ENCODE measurements at places on chromosomes 1 and 21. TPM values are rescaled to one million over a fixed set of nuclear protein-coding genes. Genes with fewer than 3 reads are reported as not detected.

Gene PLXNA2
- polyA plus RNA-seq = 0.77 TPM

Gene AHDC1
- 9.0 TPM for polyA plus RNA-seq

Gene DDAH1
- polyA plus RNA-seq = not detected

Gene MX2
- polyA plus RNA-seq = 0.59 TPM

Gene TRNP1
- polyA plus RNA-seq = 0.97 TPM

Gene ADGRB2
- 0.18 TPM for polyA plus RNA-seq

Gene S100B
- not detected for polyA plus RNA-seq

Gene SSX2IP
- polyA plus RNA-seq = 45.4 TPM

Gene SETD4
- polyA plus RNA-seq = 31.7 TPM

Gene SYNC
- polyA plus RNA-seq = 1.1 TPM

Gene ANKRD65
- polyA plus RNA-seq = not detected

Gene RGSL1
- not detected for polyA plus RNA-seq

Gene GOLT1A
- not detected for polyA plus RNA-seq

Gene CELA2B
- polyA plus RNA-seq = 0.39 TPM

Gene ADAMTSL4
- polyA plus RNA-seq = 137 TPM

Gene PPM1J
- 8.5 TPM for polyA plus RNA-seq

Gene CFAP45
- polyA plus RNA-seq = 1.0 TPM

GRCh38 chr21:36719614-36720013, 20.7 kb downstream of the SIM2 start:
- DNase-seq = no peak

GRCh38 chr1:172661107-172661506, 2.2 kb downstream of the FASLG start:
- DNase-seq = no peak

GRCh38 chr1:110533230-110533629, 14.3 kb upstream of the KCNA10 start:
- DNase-seq = no peak

- peak; percentile 89 for DNase-seq
Measured at GRCh38 chr1:228420968-228421826, 4.5 kb upstream of the TRIM17 start.

DNA sequence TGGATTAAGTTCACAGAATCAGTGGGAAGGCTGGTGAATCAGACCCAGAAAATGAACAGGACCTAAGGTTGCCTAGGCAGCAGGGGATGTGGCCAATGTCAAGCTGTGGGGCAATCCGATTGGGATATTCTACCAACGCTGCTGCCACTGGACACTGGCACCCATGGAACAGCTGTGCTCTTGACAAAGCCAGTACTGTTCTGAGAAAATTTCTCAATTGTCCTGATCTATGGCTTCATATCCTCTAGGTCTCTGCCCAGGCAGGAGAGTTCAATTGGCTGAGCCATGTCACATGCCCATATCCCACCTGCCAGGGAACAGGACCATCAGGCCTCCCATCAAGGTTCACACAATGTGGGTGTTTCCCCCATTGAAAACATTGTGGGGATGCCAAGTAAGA, 6.2 kb downstream of the TACSTD2 start:
- DNase-seq = no peak

DNA sequence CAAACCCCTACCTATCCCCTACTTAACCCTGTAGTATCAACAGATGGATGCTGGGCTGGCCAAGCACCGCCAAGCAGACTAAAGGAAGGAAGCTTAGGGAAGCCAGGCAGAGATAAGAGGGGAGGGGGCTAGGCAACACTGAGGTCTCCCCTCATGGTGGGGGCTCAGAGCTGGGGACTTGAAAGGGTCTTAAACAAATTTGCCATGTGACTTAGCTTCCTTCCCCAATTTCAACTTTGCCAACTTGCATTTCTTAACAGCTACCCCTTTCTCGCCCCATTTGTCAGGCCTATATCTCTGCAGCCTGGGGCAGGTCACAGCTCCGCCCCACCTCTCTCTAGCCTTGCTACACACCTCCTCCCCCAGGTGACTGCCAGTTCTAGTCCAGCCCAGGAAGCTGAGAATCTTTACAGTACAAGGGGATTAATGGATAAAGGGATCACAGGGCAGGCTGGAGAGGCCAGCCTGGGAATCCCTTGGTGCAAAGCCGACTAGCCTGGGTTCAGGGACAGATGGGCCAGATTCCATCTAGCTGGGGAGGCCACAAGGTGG, 3.4 kb downstream of the KIF21B start:
- DNase-seq = no peak

- no peak for DNase-seq
Measured at GRCh38 chr21:41678016-41678923, 88.6 kb downstream of the RIPK4 start.

- DNase-seq = no peak
Measured at GRCh38 chr1:227308367-227309336, 9.6 kb downstream of the CDC42BPA start.

DNA sequence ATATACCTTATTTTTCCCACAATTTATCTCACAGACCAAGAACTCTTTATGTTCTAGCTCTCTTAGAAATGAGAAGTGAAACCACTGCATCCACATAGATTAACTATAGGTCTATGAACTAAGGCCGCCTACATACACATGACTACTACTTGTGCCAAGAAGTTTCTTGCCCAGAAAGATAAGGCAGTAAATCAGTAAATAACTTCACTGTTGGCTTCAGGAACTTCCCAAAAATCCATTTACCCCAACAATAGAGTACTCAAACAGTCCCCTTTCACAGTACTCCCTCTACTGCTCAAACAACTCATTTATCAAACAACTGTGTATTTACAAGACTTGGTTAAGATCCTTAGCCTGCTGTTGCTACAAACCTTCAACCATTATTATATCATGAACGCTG, 96.5 kb downstream of the NME7 start:
- DNase-seq = peak; percentile 22

GRCh38 chr1:206608108-206608698, 4.1 kb downstream of the EIF2D start:
- peak; percentile 55 for DNase-seq

GRCh38 chr1:54028306-54029251, 10.6 kb upstream of the LDLRAD1 start:
- no peak for DNase-seq

- peak; percentile 65 for DNase-seq
Measured at GRCh38 chr1:37691497-37692077, 729 bp upstream of the CDCA8 start.

DNA sequence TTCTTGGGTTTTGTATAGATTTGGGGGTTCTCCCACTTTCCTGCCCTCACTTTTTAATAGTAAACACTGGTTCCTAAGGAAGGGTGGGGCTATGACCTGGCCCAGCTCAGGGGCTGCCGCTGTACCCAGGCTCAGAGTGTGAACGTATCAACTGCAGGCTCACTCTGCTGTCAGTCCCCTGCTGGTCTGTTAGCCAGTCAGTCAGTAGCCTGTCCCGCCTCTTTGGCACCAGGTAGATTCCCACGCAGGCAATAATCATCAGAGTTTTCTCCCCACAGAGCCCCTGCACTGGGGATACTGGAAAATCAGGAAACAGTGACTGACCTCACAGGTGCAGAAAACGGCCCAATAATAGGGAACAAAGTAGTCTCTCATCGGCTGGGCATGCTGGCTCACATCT, 15.0 kb upstream of the ALPL start:
- no peak for DNase-seq

DNA sequence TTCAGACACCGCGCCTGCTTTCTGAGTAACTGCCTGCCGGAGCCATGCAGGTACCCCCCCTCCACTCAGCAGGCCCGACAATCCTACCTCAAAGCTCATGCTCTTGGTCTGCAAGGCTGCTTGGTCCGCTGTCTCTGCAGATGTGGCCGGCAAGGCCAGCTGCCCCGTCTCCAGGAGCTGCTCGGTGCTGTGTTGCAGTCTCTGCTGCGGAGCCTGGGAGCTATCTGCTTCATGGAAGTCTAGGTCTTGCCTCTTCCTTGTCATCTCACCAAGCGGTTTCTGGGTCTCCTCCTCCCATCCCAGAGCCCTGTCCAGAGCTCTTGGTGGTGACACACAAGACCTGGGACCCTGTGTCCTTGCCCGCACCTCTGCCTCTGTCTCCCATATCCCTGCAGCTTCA, 24.0 kb upstream of the GNPAT start:
- no peak for DNase-seq

DNA sequence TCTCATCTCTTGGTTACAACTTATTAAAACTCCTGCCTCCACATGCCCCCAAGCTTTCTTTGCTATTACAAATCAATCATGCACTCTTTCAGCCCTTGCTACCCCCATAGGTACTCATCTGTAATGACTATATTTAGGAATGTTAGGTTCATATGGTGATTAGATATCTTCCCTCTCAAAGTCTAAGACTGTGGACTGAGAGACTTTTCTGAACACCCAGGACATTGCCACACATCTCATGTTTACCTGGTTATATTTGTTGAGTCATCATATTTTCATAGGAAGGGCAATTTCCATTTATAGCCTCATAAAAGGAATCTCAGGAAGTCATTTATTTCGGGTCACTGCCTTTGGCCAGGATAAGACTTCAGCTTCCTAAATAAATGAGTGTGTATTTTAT, 81.5 kb upstream of the LPGAT1 start:
- no peak for DNase-seq

- DNase-seq = no peak
Measured at GRCh38 chr1:118862755-118863154, 125.4 kb downstream of the TBX15 start.

DNA sequence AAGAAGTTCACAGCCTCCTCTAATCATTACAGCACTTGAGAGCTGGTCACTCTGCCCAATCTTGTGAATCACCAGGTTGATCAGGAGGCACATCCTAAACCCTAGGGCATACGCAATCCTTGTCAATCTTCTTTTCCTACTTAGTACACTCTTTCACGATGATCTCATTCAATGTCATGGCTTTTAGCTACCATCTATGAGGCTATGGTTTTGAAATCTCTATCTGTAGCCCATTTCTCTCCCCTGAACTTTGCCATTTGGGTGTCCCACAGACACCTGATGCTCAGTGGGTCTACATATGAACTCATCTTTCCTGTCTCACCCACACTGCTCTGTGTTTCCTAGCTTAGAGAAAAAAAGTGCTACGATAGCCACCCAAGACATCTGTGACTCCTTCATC, 1.9 kb upstream of the MED18 start:
- no peak for DNase-seq

- no peak for DNase-seq
Measured at GRCh38 chr21:46482225-46482845, 23.6 kb downstream of the DIP2A start.

DNA sequence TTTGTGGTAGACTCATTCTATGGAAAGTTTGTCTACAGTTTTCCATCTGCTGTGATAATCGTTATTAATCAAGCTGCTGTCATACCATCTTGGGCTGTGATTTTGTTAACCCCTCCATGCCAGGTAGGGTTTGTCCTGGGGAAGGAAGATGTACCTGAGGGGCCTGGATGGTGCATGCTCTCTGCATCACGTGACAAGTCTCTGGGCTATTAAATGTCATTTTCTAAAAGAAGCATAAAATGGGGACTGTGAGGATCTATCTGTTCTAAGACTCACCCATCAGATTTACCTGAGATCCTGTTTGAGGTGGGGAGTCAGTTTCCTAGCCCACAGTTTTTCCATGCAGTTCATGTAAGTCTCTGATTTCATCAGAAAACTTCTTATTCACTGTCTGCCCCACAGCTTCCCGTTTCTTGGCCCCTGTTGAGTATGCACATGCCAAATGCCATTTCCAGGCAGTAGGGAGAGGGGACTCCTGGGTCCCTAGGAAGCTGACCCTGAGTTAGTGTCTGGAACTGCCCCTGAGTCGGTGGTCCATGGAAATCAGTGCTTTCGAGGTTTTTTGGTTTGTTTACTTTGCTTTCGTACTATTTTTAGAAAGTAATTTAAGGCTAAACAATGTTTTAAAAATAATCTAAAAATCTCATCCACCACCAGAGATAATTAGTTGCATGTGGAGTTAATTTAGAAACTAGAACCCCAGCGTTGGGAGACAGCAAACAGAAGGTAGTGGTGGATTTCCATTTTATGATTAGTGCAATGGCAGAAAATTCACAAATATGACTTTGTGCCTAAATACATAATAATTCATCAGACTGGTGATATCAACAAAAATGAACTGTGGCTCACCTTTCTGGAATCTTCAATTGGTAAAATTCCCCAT, 46.7 kb downstream of the ZBTB18 start:
- no peak for DNase-seq

DNA sequence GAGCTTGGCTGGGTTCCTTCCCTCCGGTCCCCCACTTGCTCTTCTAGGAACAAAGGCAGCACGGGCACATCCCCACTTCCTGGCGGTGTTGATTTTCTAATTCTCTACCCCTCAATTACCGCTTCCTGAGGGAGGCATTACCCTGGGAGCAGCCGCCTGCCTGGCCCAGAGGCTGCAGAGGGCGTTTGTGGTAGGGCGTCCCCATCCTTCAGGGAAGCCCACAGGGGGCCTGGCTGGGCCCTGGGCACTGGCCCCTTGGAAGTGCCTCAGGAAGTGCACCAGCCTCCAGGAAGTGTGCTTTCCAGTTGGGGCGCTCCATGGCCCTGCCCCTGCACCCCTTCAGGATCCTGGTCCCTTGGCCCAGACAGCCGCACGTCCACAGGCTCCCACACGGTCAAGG, 42.1 kb upstream of the CASZ1 start:
- DNase-seq = no peak

DNA sequence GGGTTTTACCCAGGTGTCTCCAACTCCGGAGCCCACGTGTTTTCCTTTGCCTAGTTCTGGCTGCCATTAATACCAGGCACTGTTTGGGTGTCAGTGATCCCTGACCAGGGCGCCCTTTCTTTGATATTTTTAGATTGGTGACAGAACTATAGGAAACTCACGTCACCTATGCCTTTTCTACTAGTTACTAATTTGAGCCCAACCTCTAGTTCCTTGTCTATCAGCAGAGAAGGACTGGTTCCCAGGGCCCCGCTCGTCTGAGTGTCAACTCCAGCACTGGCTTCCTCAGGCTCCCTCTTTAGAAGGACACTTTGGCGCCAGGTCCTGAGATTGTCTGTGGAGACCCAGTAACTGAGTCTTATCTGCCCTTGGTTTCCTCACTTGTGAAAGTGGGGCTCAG, 9.4 kb downstream of the MFN2 start:
- DNase-seq = no peak

DNA sequence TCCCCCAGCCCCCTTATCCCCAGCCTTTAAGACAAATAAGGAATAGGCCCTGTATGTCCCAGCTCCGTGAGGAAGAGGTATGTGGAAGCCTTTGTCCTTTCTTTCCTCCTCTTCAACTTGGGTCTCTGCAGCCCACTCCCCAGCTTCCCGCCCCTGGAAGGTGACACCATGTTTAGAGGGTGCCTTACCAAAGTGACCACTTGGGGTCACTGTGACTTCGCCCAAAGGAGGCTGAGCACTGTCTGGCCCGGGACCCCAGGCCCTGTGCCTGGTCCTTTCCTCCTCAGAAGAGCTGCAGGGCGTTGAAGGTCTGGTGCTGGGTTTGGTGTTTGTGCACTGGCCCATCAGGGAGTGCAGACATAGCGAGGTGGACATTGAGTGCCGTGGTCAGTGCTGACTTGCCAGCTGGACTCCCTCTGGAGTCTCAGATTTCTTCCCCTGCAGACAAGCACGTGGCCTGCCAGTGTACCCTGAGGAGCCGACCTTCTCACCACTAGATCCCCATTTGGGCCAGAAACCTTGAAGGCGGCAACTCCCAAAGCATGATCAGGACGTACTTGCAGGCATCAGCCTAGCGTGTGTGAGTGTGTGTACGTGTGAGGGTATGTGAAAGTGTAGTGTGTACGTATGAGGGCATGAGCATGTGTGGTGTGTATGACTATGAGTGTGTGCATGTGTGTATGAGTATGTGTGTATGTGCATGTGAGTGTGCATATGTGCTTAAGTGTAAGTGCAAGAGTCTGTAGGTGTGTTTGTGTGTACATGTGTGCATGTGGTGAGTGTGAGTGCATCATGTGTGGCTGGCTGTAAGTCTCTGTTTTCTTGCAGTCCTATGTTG, 181.4 kb upstream of the KIAA0040 start:
- peak; percentile 81 for DNase-seq

- DNase-seq = no peak
Measured at GRCh38 chr1:241751524-241751923, 96.5 kb upstream of the EXO1 start.

Measured in K562 (cell line).